ENCODE measurements at places on chromosomes 13 and 19.
A peak's percentile ranks its signal among the peaks of the same experiment; 100 is the strongest.

DNA sequence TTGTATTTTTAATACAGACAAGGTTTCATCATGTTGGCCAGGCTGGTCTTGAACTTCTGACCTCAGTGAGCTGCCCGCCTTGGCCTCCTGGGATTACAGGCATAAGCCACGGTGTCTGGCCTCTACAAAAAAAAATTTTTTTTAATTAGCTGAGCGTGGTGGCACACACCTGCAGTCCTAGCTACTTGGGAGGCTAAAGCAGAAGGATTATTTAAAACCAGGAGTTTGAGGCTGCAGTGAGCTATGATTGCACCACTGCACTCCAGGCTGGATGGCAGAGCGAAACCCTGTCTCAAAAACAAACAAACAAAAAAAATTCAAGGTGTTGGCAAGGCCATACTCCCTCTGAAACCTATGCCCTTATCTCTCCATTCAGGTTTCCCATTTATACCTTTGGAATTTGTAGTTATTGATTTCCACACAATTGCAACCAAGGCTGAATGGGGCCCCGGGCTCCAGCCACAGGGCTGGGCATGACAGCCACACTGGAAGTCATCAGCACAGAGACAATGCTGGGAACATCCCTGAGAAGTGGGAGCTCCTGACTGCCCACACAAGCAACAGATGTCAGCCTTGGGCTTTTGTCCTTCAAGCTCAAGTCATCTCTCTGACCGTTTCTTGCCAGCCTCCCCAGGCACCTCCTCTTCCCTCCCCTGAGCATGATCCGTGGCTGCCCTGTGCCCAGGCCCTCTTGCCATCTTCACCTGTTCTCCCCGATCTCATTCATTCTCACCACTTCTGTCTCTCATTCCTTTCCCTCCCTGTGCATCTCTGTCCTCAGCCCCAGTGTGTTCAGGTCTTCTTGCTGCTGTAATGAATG lies 27.2 kb upstream of the CALM3 start:
- DNase-seq = no peak

- no peak for DNase-seq
Measured at GRCh38 chr13:103391936-103392335, 325.7 kb upstream of the SLC10A2 start.

- peak; percentile 70 for DNase-seq
Measured at GRCh38 chr19:55526216-55527196, 10.4 kb downstream of the SBK2 start.

DNA sequence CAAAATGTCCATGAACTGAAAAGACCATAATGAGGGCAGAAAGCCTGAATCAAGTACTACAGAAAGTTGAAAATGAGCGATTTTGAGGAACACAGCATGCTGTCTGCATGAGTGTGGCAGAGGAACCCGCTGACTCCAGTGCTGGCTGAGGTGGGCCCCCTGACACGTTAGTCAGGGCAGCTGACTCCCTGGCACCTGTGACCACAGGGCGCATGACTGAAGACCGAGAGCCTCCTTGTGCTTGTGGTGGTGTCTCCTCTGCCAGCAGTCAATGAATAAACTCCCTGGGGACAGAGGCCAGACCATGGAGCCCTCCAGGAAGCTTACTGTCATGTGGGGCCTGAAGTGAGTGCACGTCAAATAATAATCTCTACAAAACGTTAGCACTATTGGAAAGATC lies 38.4 kb upstream of the VSTM2B start:
- DNase-seq = peak; percentile 29

DNA sequence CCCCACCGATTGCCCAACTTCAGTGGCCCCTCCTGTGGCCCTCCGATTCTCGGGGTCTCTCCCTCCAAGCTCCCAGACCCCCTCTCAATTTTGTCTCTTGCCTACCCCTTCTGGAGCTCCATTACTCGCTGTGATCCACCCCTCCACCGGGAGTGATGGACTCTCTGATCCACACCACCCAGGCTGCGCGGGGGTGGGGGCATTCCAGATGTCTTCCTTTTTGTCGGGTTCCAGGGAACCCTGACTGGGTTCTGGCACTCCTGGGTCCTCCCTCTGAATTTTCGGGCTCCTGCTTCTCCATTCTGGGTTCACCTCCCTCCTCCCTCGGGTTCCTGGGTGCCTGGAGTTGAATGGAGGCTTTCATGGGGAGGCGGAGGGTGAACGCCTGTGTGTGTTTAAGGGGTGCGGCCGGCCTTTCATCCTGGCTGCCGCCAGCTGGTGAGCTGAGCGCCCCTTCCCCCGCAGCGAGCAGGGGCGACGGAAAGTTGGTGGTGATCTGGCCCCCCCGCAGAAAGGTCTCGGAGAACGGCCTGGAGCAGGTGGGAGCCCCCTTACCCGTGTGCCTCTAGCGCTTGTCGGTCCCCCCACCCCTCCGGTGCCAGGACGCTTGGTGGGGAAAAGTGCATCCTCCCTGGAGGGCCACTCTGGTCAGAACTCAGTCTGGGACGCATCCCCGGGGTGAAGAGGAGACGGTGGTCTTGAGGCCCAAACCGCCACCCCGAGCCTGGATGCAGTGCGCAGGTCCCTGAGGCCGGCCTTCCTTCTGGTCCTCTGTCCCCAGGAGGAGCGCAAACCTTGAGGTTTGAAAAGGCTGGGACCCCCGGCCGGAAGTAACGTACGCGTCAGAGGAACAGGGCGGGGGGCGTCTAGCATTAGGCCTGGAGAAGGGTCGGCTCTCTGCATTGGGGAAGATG lies 1.6 kb downstream of the MISP3 start:
- no peak for DNase-seq

- DNase-seq = no peak
Measured at GRCh38 chr13:68291595-68291994, 1061.5 kb upstream of the PCDH9 start.

- peak; percentile 78 for DNase-seq
Measured at GRCh38 chr19:49761625-49762311, 1.3 kb downstream of the TSKS start.

DNA sequence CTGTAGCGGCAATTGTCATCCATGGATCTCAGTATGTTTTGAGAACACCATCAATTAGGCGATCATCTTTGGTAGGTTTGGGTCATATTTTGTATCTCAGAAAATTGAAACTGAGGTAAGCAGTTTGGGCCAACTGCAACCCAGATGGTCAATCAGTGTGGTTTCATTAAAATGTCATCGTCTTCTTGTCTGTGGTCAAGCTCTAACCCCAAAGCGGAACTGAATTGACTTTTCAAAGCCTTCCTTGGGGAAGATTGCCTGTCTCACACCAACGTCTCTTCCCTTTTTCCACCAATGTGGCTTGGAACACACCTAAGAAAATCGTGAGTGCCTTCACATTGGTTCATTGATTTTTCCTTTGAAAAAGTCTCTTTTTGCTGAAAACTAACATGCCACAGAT lies 56.3 kb upstream of the UBAC2 start:
- no peak for DNase-seq

DNA sequence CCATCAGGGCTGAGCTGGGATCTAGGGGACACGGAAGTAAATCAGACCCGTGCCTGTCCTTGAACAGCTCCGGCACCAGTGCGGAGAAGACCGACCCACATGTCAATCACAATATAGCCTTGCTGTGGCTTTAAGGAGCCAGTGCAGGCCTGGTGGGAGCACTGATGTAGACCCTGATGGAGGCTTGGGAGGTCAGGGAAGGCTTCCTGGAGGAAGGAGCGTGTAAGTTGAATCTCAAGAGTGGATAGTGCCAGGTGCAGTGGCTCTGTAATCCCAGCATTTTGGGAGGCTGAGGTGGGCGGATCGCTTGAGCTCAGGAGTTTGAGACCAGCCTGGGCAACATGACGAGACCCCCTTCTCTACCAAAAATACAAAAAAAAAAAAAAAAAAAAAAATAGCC lies 10.8 kb upstream of the CACNG8 start:
- DNase-seq = no peak

GRCh38 chr13:102310691-102311418 lies 91.0 kb downstream of the FGF14 start:
- DNase-seq = peak; percentile 33

All from islet precursor cell (in vitro differentiated cells).